ENCODE measurements at places on chromosomes 11 and 22.

GRCh38 chr22:49619301-49619700, 208.4 kb downstream of the BRD1 start:
- no peak for DNase-seq

- DNase-seq = no peak
Measured at GRCh38 chr22:19611590-19611989, 87.4 kb upstream of the CLDN5 start.

GRCh38 chr11:69252490-69252837, 41.5 kb upstream of the MYEOV start:
- DNase-seq = no peak

DNA sequence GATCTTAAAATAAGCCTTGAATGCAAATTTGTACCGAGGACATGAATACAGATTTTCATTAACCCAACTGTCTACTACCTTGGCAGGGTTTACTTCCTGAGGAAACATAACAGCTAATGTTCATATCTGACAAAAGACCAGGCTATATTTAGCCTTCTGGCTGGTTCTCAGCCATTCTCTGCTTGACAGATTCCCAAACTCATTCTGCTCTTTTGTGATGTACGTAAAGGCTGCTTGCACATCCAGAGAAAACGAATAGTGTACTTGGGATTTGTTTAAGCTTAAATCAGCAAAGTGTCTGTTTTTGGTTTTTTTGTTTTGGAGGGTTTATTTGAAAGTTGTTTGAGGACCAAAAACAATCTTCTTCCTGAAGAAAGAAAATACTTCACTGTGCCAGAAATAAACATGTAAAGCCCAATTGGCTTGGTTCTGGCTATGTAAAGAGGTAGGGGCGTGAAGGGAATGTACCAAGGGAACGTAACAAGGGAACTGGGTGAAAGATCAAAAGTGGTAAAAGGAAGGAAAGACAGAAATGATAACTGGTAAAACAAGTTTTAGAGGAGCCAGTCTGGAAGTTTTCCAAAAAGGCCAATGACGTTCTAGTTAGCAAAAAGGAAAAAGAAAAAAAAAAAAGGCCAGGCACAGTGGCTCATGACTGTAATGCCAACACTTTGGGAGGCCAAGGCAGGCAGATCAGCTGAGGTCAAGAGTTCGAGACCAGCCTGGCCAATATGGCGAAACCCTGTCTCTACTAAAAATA, 21.4 kb upstream of the CRTAM start:
- no peak for DNase-seq

DNA sequence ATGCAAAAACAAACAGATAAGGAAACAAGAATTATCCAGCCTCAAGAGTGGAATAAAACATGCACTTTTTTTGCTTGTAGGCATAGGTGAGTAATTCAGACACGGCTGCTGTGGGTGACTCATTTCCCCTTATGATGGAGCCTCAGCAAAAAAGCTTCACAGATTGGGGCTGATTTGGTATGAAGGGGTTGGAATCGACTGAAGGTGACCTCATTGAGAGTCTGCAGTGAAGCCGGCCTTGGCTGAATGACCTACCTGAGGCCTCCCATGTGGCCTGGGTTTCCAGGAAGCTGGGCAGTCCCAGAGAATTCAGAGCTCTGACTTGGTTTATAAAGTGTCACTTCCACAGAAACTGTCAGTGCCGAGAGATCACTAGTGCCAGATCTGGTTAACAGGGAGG, 34.2 kb upstream of the VPREB1 start:
- DNase-seq = no peak

- no peak for DNase-seq
Measured at GRCh38 chr11:64891215-64891848, 12.9 kb upstream of the EHD1 start.

- no peak for DNase-seq
Measured at GRCh38 chr11:59040607-59041006, 45.5 kb upstream of the GLYATL1B start.

- DNase-seq = no peak
Measured at GRCh38 chr22:45499746-45500145, 2.9 kb upstream of the FBLN1 start.

- no peak for DNase-seq
Measured at GRCh38 chr11:9916480-9916879, 252.6 kb downstream of the SWAP70 start.

DNA sequence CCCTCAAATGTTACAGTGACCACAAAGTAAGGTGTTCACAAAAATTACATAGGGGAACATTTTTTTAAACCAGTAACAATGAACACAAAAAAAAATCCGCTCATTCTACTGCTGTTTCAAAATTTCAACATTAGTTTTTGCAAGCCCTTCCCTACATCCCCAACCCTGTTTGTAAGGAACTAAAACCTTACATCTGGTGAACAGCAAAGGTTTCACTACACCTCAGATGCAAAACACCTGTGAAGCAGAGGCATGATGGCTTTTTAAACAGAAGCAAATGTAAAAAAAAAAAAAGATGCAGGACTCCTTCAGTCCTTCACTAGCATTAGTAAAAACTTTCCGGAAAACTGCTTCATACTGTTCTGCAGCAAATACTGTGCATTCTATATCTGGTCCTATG, 50.0 kb upstream of the API5 start:
- DNase-seq = no peak

GRCh38 chr22:41920271-41920976, 5.5 kb upstream of the SHISA8 start:
- DNase-seq = no peak

- no peak for DNase-seq
Measured at GRCh38 chr11:67409261-67409666, 5.4 kb downstream of the TBC1D10C start.

GRCh38 chr11:69339041-69339733, 45.2 kb downstream of the MYEOV start:
- no peak for DNase-seq

DNA sequence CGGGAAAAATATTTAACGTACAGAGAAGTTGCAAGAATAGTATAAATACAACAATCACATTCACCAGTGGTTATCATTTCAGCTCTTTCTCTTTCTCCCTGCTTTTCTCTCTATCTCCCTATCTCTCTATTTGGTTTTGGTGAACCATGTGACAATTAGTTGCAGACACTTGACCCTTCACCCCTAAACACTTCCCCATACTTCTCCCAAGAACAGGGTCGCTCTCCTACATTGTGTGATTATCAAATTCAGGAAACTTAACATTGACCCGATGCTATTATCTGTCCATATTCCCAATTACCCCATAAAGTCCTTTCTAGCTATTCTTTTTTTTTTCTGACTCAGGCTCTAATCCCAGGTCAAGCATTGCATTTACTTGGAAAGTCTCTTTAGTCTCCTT, 4.8 kb upstream of the CYB5R3 start:
- no peak for DNase-seq

- DNase-seq = no peak
Measured at GRCh38 chr11:130202818-130203689, 43.5 kb downstream of the ST14 start.

DNA sequence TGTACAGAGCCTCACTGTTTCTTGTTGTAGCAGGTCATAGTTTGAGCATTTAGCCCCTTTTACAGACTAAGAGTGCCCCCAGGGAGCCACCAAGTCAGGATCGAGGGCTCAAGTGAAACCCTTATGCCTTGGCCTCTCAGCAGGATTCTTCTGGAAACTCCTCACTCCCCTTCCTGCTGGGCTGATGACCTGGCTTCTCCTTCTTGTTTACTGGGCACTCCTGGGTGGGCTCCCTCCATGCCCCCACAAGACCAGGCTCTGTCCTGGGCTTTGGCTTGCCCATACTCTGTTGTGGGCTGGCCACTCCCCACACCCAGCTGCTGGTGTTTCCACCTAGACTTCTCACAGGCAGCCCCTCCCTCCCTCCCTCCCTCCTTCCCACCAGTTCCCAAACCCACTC, 69.6 kb downstream of the MED15 start:
- no peak for DNase-seq
